Activated CD8-positive, alpha-beta memory T cell treated with anti-CD3 and anti-CD28 coated beads for 1 hour (primary cell): ENCODE measurements at places on chromosomes 3 and 15.

DNA sequence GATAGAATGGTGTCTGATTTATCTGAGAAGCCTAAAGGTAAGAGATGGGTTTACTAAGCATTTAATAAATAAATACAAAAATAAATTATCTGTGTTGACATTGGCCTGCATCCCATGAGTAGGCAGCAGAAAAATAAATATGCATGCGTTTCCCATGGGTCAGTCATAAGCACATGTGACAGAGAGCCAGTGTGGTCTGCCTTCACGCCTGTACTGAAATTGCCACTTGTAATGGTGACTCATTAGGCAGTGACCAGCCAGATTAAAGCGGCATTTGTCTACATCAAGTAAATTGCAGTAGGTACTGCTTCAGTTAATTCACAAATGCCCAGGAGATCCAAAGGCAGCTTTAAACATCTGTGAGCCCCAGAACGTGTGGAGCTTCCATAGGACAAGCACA is 399.6 kb downstream of the NAALADL2 start:
- DNase-seq: no peak

DNA sequence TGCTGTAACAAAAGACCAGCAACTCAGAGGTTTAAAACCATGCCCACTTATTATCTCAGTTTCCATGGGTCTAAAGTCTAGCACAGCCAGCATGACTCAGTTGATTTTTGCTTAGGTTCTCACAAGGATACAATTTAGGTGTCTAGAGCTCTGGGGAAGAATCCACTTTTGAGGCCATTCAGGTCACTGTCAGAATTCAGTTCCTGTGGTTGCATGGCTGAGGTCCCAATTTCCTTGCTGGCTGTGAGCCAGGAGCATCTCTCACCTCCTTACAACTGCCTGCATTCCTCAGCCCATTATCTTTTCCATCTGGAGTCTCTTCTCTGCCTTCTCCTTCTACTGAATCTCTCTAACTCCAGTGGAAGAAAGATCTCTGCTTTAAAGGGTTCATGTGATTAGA is 240.5 kb upstream of the CFAP20DC start:
- DNase-seq: no peak

DNA sequence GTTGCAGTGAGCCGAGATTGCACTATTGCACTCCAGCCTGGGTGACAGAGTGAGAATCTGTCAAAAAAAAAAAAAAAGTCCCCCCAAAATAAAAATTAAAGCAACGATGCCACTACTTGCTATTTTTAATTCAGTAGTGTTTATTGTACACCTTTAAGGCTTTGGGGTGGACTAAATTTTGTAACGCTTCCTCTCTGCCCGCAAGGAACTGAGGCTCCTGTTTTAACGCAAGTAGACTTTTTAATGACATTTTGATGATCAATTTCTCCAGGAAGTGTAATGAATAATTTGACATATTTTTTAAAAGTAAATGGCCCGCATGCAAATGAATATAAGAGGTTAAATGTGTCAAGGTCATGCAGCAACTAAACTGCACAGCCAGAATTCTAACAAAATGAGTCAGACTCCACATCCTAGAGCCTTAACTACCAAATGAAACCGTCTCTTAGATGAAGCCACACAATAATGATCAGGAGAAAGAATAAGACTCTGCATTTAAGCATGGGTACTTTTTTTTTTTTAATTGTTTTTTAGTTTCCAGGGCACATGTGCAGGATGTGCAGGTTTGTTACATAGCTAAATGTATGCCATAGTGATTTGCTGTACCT is 96.8 kb upstream of the LMOD3 start:
- DNase-seq: no peak

- DNase-seq: no peak
Observed at GRCh38 chr15:45611305-45611704, 23.5 kb upstream of the SQOR start.

GRCh38 chr3:123535580-123535979 is 49.3 kb downstream of the HACD2 start:
- no peak for DNase-seq

- no peak for DNase-seq
Observed at GRCh38 chr3:136353461-136353860, 103.3 kb downstream of the PCCB start.

DNA sequence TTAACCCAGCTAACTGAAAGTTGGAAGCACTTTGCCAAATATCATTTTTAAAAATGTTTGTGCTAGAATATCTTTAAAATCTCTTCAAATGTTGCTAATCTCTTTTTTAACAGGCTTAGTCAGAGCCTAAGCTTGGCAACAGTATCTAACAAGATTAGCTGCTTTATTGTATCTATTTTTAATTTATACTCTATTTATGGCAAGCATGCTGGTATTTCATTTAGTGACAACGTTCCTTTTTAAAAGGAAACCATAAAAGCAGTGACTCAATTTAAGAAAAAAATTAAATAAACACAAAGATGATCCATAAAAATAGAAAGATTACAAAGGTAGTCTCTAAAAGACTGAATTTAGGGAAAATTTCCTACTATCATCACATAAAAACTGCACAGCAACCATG is 40.5 kb downstream of the SLC12A6 start:
- DNase-seq: no peak

GRCh38 chr3:183163563-183163962 is 1.0 kb upstream of the LAMP3 start:
- no peak for DNase-seq

DNA sequence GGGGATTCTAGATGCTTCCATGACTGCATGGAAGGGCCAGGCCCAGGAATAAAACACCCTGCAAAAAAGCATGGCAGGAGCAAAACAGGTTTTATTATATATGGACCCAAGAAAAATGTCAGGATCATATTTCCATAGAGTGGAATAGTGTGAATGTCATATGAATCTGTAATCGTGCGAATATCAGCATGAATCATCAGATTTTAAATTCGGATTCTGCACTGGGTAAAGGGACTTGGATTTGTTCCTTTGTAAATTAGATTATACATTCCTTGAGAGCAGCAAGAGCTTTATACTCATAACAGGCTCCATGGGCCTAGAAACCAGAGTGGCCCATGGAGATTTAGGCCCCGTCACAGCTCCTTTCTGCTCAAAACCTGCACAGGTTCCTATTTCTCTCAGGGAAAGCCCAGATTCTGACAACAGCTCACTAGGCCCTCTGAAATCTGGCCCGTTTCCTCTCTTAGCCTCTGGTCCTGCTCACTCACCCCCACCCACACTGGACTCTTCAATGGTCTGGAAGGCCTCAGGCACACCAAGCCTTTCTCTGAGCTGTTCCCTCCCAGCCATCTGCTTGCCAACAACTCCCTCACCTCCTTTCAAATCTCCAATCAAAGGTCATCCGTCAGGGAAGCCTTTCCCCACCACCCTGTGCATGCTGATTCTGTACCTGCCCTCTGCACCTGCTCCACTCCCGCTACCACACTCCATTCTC is 76.0 kb downstream of the FEM1B start:
- DNase-seq: no peak
